RCC 7860 (cell line): ENCODE measurements at places on chromosomes 2 and 18.

DNA sequence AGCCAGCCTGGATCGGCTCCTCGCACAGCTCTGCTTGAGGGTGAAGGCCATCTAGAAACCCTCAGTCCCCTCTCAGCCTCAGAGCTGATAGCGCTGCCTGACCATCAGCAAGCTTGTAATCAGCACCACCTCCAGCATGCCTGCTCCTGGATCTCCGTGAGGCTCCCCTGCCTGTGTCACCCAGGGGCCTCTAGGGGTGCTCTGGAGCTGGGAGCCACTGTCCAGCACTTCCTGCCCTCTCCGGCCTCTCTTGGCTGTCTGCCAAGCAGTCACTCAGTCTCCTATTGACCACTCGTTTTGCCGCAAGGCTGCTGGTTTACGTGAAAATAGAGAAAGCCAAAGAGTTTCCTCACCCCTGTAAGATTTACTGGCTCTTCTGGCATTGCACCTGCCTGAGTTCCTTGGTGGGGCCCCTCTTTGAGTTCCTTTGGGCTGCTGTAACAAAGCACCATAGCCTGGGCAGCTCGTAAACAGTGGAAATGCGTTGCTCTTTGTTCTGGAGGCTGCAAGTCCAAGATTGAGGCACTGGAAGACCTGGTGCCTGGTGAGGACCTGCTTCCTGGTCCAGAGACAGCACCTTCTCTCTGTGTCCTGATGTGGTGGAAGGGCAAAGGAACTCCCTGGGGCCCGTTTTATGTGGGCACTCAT, 17.9 kb downstream of the CAPN10 start:
- peak; percentile 82 for DNase-seq

DNA sequence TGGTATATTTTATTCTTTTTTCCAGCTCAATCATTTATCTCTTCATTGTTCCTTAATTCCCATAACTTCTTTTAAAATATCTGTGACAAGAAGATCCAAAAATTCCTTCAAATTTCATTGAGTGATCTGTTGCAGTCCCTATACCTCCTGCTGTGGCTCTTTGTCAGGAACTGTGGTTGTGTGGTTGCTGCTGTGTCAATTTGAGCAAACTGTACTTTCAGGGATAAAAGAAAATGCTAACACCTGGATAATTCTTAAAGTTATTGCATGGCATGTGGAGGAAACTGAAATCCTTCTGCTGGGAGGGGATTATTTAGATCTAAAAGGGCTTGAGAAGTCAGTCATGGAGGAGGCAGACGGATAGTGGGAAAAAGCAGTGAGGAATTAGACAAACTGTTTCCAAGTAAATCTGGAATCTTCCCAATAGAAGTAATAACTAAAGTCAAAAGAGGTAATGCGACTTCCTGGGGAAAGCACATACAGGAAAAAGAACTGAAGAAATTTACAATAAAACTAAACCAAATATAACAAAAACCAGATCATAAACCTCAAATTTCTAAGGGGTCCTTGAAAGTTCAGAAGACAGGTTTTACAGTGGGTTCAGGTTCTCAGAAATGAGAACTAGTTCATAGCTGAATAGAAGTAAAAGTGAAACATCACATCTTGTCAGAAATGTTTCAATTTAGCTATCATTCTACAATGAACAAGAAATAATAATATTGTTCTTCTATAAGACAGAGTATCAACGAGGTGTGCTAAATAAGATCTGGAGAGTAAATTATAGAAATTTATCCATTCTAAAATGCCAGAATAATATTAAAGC, 33.5 kb upstream of the CD226 start:
- DNase-seq = no peak

DNA sequence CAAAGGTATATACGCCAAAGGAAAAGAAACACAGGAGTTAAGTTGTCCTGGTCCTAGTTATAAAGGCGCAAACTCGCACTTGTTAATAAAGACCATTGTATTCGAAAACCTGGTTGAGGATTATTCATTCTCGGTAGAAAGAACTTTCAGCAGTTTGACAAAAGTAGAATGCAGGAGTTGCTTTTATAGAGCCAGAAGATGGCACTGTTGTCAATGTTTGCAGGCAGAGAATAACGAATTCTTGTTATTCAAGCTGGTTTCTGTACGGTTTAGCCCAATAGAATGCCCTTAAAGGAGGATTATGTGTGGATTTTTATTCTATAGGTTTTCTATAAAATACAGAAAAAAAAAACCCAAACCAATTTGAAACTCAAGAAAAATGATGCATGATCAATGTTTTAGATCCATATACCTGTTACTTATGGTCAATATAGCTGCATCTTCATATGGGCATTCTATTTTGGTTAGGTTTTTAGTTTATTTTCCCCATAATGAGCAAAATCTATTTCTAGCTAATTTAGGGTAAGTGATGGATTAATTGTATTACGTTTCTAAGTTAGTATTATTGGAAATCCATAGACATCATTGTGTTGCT, 510.3 kb downstream of the PLCL1 start:
- DNase-seq = no peak

DNA sequence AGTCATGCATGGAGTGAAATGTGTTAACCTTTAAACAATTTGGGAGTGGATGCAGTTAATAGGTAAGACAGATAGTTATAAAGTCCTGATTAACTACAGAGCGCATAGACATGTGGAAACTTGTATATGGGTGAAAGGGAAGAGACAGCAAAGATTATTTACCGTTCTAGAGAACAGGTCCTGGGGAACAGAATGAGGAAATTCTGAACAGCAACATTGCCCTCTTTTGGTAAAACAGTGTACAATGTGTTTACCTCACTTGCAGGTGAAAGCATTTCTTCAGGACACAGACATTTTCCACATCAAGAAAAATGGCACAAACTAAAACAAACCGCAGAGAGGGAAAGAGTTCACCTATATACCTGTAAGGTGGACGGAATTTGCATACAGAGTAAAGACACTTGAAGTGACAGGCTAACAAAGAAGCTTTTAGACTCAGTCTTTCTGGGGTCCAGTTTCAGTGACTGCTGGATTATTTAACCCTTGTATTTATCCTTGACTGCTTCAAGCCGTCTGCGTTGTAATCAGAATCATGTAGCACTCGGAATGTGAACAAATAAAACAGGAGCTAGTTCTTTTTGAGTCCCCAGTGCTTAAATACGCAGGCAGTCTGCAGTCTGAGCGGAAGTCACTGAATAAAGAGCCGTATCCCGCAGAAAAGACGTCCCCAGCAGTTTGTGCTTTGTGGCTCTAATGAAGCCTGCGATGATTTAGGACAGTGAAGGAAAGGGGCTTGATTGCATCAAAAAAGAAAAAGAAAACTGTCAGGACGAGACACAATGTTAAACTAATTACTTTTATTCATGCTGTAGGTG, 364.8 kb upstream of the GALNT5 start:
- peak; percentile 22 for DNase-seq

- DNase-seq = no peak
Measured at GRCh38 chr18:48837676-48838075, 113.1 kb downstream of the SMAD7 start.

DNA sequence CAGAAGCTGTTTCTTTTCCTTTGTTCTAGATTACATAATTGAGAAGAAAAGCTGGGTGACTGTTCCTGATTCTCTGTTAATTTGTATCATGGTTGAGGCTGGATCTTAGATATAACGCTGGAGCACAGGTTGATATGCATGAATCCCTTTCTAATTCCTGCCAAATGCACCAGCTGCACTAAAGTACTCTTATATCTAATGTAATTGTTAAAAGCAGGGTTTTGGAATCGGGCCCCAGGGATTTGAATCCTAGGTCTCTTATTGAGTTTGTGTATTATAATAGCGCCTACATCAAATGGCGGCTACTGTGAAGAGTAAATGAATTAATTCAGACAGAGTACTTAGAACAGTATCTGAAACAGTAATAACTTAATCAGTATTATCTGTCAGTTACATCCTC, 80.4 kb downstream of the MC4R start:
- no peak for DNase-seq

GRCh38 chr2:86292571-86293515, 44.6 kb downstream of the REEP1 start:
- no peak for DNase-seq

DNA sequence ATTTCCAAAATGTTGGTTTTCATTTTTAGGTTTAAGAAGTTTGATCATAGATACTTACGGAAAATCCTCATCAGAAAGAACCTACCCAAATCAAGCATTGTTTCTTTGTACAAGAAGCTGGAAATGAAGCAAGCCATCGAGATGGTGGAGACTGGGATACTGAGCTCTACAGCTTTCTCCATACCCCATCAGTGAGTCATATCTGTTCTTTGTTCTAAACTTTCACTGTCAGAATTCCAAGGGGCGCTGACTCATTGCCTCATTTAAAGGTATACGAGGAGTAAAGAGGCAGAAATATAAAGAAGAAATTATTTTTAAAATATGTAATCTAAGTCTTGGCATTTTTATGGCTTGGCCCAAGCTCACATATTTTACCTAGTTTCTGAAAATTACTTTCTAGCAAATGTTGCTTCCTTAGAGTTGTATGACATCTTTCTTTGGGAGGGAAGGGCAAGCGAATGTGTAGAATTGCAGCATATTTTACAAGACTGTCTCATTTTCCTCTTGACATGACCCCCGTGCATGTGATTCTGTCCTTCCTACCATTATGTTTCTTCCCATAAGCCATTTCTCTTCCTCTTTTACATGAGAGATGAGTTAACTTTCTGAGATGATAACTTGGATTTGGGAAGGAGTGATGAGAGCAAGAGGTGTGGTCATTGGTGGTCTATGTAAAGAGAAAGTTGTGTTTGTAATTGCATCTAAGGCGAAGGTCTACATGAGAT, 41.2 kb downstream of the SLC9A4 start:
- peak; percentile 76 for DNase-seq

DNA sequence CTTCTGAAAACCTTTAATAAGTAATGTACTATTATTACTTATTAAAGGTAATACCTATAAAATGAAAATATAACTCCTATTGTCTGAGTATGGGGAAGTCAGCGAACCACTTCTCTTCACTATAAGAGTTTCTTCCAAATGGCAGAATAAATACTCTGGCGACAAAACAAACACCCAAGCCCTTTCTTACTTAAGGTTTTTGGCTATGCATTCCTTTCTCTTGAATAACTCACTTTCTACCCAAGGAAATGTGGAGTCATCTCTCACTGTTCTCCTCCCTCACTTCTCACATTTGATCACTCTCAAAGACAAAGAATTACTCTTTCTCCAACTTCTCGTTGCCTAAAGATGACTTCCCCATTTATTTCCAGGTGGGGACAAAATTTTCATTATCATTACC, 816.8 kb upstream of the CRIM1 start:
- DNase-seq = no peak

- no peak for DNase-seq
Measured at GRCh38 chr2:47061944-47062678, 93.0 kb downstream of the STPG4 start.
